ENCODE measurements at places on chromosomes 12 and 14. TPM values are rescaled to one million over a fixed set of nuclear protein-coding genes. Genes with fewer than 3 reads are reported as not detected.

DNA sequence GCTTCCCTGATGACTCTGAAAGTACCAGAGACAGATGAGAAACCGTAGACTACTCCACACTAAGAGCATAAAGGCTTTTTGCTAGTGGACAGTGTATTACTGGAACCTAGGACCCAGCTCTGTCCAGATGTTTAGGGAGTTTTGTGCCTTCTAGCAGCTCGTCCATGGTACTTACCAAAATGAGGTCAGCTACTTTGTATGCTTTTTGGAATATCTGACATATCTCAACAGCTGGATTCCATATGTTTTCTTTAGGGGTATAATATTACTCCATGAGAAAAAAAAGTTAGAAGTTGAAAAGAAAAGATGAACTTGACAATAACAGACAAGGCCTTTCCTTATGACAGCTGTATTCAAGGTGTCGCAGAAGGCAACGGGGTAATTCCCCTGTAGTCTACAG lies 32.1 kb upstream of the FRMD6 start:
- DNase-seq: no peak

DNA sequence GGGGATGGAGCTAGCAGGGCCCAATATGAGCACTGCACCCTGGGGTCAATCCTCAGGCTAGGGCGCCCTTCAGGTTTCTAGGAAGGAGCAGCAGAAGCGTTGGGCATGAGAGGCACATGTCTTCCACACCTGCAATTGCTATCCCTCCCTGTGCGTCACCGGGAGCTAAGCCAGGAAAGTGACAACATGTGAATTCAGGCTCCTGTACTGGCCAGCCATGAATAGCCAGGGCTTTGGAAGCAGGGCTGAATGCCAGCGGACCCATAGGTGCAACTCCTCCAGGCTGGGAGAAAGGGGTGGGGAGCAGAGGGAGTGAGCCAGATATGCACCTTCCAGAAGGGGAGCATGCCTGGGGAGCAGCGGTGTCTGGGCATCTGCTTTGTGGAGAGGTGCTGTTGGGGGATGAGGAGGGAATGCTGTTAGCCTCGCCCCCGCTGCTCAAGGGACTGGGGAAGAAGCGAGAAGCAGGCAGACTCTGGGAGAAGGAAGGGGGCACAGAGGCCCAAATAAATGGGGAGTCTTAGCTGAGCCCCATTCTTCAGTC lies 6.1 kb downstream of the HOXC5 start:
- no peak for DNase-seq

DNA sequence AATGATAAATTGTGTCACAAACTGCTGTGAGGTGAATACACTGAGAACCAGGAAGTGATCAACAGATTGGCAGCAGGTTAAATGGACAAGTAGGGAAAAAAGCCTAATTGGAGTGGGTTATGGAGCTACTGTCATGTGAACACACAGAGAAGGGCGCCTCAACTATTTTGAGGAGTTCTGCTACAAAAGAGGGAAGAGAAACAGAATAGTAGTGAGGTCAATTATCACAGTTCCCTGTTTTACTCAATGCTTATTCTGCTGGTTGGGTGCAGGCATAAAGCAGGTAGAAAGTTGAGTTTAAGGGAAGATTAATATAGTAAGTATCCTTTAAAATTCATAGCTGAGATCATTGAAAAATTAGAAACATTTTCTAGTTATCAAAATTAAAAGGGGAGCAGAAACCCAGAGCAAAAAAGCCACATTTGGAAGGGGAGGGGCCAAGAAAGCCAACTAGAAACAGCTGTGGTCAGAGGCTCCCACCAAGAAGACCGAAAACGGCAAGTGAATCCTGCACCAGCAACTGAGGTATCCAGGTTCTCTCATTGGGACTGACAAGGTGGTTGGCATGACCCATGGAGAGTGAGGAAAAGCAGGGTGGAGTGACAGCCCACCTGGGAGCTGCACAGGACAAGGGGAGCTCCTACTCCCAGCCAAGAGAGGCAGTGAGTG lies 105.7 kb downstream of the ZC3H14 start:
- DNase-seq: no peak

GRCh38 chr12:87304406-87304805 lies 724.8 kb downstream of the C12orf50 start:
- DNase-seq: no peak

DNA sequence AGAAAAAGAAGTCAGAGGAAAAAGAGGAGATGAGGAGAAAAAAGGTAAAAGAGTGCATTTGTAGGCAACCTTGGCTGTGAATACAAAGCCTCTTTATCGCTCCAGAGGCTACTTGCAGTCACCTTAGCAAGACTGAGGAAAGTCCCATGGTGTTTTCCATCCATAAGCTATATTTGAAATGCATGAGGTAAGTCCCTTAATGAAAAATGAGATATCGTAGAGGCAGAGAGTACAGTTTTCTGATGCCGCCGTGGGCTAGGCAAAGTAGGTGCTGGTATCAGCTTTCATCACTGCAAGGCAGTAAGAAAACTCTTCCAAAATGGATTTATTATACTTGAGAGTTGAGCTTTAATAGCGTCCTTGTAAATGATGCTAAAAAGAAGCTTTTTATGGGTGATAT lies 186.8 kb downstream of the ASCL1 start:
- DNase-seq: no peak

DNA sequence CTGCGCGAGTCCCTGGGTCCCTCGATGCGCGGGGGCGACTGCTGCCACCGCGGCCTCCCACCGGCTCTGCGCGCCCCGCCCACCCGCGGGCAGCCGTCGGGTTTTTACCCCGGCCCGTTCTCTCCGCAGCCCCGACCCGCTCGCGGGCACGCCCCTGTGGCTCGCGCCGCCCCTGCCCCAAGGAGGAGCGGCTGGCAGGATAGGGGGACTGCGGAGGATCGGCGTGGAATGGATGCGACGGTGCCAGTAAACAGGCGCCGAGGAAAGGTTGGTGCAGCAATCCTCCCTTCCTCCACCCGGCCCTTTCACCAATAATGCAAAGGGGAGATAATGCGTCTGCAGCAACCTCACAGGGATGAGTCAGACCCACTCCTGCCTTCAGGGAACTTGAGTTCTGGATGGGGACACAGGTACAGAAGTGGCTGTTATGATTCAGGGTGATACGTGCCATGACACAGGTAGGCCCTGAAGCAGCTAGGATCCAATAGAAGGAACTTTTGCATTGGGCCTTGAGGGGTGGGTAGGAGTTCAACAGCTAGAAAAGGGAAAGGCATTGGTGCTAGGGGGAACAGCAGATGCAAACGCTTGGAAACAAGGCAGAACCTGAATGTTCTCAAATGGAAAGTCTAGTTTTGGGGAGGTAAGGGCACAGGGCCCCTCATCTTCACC lies 554 bp upstream of the DEGS2 start:
- no peak for DNase-seq

GRCh38 chr12:43480591-43480990 lies 71.4 kb downstream of the ADAMTS20 start:
- DNase-seq: no peak

GRCh38 chr14:76756371-76756750 lies 4.9 kb upstream of the VASH1 start:
- DNase-seq: no peak

- no peak for DNase-seq
These were observed 112.6 kb downstream of the SLC2A13 start for GRCh38 chr12:39993268-39993667.

GRCh38 chr14:76993752-76994151 lies 34.8 kb downstream of the IRF2BPL start:
- no peak for DNase-seq

EEA1 gene
- total RNA-seq: 34.1 TPM

BATF gene
- total RNA-seq: 0.65 TPM

ACSM4 gene
- total RNA-seq: not detected

TOMM20L gene
- not detected for total RNA-seq

CLEC12A gene
- 0.30 TPM for total RNA-seq
